ENCODE measurements at places on chromosomes 2 and 18.

- DNase-seq = no peak
Measured at GRCh38 chr2:126792993-126793392, 105.7 kb upstream of the TEX51 start.

DNA sequence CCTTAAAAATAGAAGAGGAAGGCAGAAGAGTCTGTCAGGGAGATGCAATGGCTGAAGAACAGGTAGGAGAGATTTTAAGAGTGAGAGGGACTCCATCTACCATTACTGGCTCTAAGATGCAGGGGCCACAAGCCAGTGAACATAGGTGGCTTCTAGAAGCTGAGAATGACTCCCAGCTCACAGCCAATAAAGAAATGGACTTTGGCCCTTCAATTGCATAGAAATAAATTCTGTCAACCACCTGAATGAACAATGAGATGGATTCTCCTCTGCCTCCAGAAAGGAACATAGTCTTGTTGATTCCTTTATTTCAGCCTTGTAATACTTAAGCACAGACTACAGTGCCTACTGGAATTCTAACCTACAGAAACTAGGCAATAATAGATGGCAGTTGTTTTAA is 603.3 kb upstream of the NXPH2 start:
- DNase-seq = no peak

GRCh38 chr2:6113786-6114185 is 421.6 kb downstream of the SOX11 start:
- no peak for DNase-seq

DNA sequence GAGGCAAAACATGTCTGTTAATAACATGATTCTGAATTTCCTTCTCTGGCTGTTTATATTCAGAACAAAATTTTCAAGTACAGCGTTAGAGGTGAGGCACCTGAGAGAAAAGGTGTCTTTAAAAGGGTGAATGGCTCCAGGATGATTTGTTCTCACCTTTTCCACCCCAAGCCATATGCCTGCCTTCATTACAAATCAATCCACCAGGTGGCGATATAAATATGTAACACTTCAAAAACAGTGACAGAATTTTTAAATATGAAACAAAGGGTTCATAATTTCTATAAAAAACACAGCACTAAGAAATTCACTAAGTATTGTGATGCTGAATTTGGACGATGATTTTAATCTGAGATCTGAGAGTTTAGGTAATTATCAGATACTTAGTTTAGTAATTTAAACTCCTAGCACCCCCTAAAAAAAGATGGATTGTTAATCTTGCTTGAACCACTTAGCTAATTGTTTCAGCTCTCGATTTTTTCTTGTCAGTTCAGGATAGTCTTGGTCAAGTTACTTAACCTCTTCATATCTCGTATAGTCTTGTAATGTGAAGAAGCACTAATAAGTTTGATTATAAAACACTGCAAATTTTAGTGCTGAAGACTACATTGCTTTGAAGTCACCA is 528.8 kb downstream of the CPS1 start:
- DNase-seq = no peak

GRCh38 chr2:132680544-132680943 is 10.5 kb upstream of the LYPD1 start:
- no peak for DNase-seq

DNA sequence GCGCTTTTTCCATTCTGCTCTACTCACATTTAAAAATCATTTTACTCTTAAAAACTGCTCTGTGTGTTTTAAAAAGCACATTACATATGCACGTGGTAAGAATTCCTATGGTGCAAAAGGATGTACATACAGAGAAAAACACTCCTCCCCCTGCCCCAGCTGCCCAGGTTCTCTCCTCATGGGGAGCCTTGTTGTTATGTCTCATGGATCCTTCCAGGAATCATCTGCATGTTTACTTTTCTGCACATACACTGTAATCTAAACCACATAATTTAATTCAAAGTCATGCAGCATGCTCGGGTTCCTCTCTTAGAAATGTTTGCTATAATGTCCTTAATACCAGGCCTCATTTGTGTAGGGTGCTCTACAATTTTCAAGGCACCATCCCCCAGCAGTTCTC is 243.3 kb downstream of the LOXHD1 start:
- no peak for DNase-seq

DNA sequence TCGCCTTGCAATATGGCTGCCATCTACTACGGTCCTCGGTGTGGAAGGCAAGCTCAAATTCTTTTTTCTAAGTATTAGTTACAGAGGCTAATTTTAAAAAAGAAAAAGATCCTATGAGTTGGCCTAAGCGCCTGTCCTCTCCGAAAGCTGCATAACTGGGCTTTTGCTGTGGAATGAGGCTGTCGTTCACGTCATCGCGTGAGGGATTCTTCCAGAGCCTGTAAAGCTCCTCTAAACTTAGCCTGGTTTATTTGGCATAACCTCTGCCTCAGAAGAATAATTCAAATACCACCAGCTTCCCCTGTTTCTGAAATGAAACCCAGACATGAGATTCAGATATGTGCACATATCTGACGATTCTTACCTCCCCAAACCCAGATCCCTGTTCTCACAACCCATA is 187.4 kb downstream of the DNER start:
- no peak for DNase-seq

DNA sequence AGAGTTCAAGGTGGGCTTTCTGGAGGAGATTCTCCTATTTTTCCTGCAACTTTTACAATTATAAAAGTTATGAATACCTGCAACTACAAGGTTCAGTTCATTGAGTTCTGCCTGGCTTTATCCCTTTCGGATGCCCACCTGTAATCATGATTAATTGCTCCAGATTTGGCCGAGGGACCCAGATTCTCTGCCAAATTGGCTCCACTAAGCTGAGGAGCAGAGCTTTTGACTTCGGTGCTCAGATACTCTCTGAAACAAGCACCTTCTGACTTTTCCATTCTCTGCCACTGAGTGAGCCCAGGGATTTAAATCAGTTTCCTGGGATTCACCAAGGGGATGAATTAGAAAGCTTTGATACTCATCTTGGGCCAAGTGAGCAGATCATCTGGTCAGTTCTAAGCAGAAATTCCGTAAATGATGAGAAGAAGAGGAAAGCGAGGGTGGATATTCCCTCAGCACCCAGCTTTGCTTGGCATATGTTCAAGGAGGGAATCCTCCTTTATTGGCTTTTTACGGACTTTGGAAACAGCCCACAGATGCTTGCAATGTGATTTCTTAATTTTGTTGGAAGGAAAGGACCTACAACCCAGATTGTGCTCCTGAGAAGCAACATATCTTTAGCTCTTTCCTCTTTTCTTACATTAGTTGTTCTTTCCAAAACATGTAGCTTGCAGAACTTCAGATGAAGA is 179.2 kb downstream of the SETBP1 start:
- no peak for DNase-seq

GRCh38 chr18:32598144-32598543 is 127.5 kb upstream of the GAREM1 start:
- DNase-seq = no peak

DNA sequence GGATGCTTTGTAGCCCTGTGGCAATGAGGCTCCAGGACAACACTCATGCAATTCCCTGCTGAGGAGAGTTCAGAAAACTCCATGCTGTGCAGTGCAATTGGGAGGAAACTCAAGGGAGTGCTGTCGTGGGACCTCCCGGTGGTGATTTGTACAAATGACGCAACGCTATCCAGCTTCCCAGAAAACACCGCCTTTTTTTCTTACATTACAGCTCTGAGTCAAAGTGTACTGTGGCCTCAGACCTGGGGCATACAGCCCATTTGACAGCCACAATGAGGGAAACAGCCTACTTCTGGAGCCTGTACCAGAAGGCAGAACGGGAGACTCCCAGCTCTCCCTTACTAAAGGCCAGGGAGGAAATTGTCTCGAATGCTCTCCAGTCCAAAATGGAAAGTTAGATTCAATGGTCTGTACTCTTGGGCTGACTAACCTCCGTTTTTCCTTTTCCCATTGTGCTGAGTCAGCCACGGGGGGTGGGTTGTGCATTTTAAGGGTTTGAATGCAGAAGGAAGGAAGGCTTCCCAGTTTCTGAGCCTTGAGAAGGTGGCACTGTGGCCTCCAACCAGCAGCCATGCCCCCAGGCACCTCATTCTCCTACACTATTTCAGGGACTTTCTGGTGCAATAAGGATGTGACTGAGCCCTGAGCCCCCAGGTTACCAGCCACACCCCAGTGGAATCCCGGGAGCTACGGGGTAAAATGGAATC is 16.4 kb upstream of the CYP1B1 start:
- no peak for DNase-seq

DNA sequence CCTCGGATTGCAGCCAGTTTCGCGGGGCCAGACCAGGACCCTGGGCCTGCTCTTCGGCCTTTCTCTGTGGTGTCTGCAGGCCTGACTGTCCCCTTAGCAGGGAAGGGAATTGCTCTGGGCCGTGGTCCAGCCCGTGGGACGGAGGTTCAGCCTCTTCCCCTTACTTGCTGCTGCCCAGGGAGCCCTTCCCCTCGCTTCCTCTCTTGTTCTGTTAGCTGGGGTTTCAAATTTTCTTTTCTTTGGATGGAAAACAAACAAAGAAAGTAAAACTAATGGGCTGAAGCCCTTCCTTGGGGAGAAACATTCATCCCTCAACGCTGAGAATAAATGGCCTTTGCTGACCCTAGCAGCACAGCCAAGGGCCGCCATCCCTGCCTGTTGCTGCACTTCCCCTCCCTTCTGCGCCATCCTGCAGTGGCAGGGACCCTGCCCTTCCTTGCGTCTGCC is 52.4 kb downstream of the ASAP2 start:
- no peak for DNase-seq

DNA sequence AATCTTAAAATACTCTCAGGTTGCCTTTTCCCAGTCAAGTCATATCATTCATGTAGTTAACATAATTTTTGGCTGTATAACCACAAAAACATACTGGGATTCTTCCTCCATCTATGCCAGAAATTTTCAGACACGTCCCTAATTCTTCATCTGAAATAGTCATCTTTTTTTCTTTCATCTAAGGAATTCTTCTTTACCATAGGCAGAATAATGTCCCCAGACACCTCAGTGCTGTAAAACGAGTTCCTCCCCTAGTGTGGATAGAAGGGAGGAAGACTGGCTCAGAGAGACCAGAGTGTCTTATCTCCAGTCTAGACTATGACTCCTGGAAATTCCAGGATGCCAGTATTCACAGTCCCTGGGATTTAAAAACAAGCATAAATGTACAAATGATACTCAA is 127.8 kb downstream of the MREG start:
- no peak for DNase-seq

- DNase-seq = no peak
Measured at GRCh38 chr18:7754725-7755181, 187.6 kb downstream of the PTPRM start.

- no peak for DNase-seq
Measured at GRCh38 chr2:131033786-131034121, 59.5 kb downstream of the FAM168B start.

- no peak for DNase-seq
Measured at GRCh38 chr2:47056868-47057686, 98.0 kb downstream of the STPG4 start.

GRCh38 chr2:3965953-3966352 is 262.6 kb downstream of the DCDC2C start:
- DNase-seq = no peak

- DNase-seq = no peak
Measured at GRCh38 chr18:77984833-77985232, 735.2 kb downstream of the GALR1 start.

GRCh38 chr18:34592961-34593382 is 117.1 kb upstream of the DTNA start:
- DNase-seq = no peak

DNA sequence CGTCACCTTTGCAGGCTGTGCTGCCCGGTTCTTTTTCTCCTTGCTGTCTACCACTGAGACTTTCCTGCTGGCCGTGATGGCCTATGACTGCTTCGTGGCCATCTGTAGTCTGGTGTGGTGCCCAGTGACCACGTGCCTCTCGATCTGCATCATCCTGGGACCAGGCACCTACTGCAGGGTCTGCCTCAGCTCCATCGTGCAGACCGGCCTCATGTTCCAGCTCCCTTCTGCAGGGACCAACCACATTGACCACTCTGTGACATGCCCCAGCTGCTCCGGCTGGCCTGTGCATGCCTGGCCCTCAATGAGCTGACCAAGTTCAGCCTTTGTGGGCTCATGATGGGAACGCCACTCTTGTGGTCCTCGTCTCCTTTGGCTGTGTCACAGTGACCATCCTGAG is 26.7 kb downstream of the COPS9 start:
- no peak for DNase-seq

GRCh38 chr18:35267161-35267651 is 22.8 kb downstream of the ZSCAN30 start:
- peak; percentile 67 for DNase-seq

- DNase-seq = no peak
Measured at GRCh38 chr2:182740701-182741100, 24.6 kb downstream of the DNAJC10 start.

DNA sequence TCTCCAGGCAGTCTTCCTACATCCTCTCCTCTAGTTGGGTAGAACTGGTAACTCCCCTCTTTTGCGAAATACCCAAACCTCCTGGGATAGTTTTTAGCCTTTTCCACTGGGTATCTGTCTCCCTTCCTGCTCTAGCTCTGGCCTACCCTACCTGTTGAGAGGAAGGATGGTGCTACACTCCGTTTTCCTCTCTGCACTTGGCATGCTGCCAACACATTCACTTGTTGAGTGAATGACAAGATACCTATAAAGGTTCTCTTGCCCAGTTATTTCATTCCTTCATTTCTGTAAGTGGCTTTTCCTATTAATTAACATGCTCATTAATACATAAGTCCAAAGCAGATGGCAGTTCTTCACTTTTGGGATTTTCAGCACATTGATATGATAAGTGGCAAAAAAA is 293.8 kb downstream of the CNTNAP5 start:
- no peak for DNase-seq

DNA sequence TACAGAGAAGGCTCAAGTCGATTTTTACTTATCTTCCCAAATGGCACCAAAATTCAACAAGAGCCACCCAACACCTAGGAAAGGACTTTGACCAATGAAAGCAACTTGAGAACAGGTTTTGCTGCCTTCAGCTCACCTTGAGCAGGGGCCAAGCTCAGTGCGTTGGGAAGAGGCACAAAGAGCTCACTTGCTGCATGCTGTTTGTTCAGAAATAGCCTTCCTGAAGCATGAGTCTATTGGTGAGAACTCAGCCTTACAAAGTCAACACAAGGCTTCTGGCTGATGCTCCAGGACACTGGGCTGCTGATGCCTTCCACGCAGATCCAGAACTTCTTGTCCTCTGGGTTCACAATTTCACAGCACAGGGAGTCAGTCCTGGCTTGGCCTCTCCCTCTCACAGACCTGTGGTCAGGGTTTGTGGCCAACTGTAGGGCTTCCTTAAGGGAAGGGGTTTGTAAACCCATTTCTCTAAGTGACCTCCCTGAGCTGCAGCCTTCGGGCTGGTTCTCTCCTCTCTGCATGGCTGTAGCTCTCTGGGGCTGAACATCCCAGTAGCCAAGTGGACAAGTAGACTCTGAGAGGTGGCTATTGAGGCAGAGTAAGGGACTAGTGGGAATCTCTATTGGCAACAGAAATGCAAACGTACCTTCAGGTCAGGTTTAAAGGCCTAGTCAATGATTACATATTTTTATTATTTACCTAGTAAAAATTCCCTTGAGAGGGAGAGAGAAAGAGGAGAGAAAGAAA is 124.7 kb upstream of the GATA6 start:
- DNase-seq = no peak

DNA sequence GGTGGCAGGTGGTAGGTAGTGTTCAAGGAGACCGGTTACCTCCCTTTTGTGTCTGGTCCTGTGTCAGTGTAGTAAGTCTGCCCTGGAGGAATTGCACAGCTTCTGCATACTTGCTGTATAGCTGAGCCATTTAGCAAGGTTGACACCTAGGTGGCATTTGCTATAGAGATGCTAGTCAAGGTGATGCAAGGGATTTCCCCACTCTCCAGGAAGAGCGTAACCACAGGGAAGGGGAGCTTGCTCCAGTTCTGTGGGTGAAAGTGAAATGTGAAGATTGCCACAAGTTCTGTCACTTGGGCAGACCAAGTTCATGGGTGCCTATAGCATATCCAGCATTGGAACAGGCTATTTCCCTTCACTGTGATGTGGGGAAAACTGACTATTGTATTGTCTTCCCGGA is 28.1 kb downstream of the NAT8 start:
- DNase-seq = peak; percentile 19
